Activated CD4-positive, alpha-beta memory T cell treated with anti-CD3 and anti-CD28 coated beads, Interleukin-2, amount 10 ng/mL, durations not matched to agents 7 days and 5 days (primary cell): ENCODE measurements at places on chromosomes 1 and 21. TPM values are rescaled to one million over a fixed set of nuclear protein-coding genes. Genes with fewer than 3 reads are reported as not detected.

The SETSIP gene
- total RNA-seq = not detected

The HOOK1 gene
- 0.98 TPM for total RNA-seq

The SMPDL3B gene
- 0.93 TPM for total RNA-seq

The FCRLB gene
- total RNA-seq = 0.35 TPM

The MTX1 gene
- 41.2 TPM for total RNA-seq

The MMP23B gene
- total RNA-seq = 0.63 TPM

The PIGR gene
- total RNA-seq = not detected

The ERO1B gene
- total RNA-seq = 4.1 TPM

The FCAMR gene
- total RNA-seq = not detected

The CD247 gene
- total RNA-seq = 239 TPM

The ICOSLG gene
- 6.6 TPM for total RNA-seq

The SMG5 gene
- total RNA-seq = 58.5 TPM

The IL22RA1 gene
- not detected for total RNA-seq

The NTNG1 gene
- not detected for total RNA-seq

The PCP4L1 gene
- total RNA-seq = 0.28 TPM

The TSPAN1 gene
- not detected for total RNA-seq

The CLCNKA gene
- total RNA-seq = 0.20 TPM

The SFN gene
- 5.0 TPM for total RNA-seq

The NHLH2 gene
- not detected for total RNA-seq

The RUNX3 gene
- total RNA-seq = 177 TPM

The SERPINC1 gene
- total RNA-seq = not detected

The CA6 gene
- total RNA-seq = 0.18 TPM

The CLIC6 gene
- total RNA-seq = 0.08 TPM
